ENCODE measurements at places on chromosomes 5 and 9. TPM values are rescaled to one million over a fixed set of nuclear protein-coding genes. Genes with fewer than 3 reads are reported as not detected.

The SPINK5 gene
- 4.3 TPM for total RNA-seq

The OR13C5 gene
- not detected for total RNA-seq

The IL7R gene
- 0.54 TPM for total RNA-seq

The RNF224 gene
- total RNA-seq, result not detected

The LHX3 gene
- not detected for total RNA-seq

The CARD9 gene
- total RNA-seq, result 0.41 TPM

The CATSPER3 gene
- total RNA-seq, result 0.33 TPM

The SLC22A5 gene
- total RNA-seq, result 1.2 TPM

The TSSK1B gene
- not detected for total RNA-seq

The JAKMIP2 gene
- total RNA-seq, result 4.3 TPM

DNA sequence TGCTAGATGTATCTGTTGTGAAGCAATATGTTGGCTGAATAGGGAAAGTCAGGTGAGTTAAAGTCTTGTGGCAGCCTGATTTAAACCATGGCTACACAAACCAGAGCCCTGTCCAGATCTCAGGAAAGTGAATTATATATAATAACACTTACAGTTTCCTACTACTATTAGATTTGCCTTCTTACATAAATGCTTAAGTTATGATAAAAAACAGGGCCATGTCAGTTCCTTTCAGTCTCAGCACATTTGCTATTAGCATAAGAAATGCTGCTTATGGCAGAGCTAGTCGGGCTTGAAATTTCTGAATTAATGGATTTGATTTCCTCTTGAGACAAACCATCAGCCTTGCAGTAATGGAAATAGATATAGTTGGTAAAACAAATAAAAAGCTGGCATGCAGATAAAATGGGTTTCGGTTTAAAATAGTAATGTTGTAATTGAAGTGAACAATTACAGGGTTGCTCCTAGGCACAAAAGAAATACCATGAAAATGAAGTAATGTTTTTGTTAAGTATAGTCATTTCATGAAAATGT, 664.2 kb upstream of the ZNF608 start:
- no peaks in the 10 kb centered on the region for H3K27me3 ChIP-seq
- H3K36me3 ChIP-seq, result no peaks in the 10 kb centered on the region
- H3K4me3 ChIP-seq, result no peak overlapping the region
- no peak for DNase-seq

GRCh38 chr9:76115982-76116646, 225.6 kb downstream of the PCSK5 start:
- H3K4me1 ChIP-seq, result no peaks in the 10 kb centered on the region
- no peak overlapping the region for H3K4me3 ChIP-seq
- H3K27ac ChIP-seq, result no peak overlapping the region
- no peaks in the 10 kb centered on the region for H3K27me3 ChIP-seq
- H3K36me3 ChIP-seq, result no peaks in the 10 kb centered on the region

GRCh38 chr5:139644646-139645429, 3.3 kb upstream of the CXXC5 start:
- H3K4me1 ChIP-seq, result peaks cover 33% of the 10 kb centered on the region
- no peak for DNase-seq
- peaks cover 15% of the 10 kb centered on the region for H3K27me3 ChIP-seq
- H3K36me3 ChIP-seq, result peaks cover 3% of the 10 kb centered on the region

GRCh38 chr5:141686648-141687416, 4.8 kb upstream of the ARAP3 start:
- H3K27ac ChIP-seq, result peak overlapping the region; percentile 69
- peak overlapping the region; percentile 7 for H3K4me3 ChIP-seq

- no peak overlapping the region for H3K4me3 ChIP-seq
- no peak overlapping the region for H3K27ac ChIP-seq
- DNase-seq, result no peak
- H3K4me1 ChIP-seq, result no peaks in the 10 kb centered on the region
Observed at GRCh38 chr5:96214442-96215197, 218.4 kb downstream of the PCSK1 start.

- no peaks in the 10 kb centered on the region for H3K36me3 ChIP-seq
- peaks cover 3% of the 10 kb centered on the region for H3K27me3 ChIP-seq
- no peak overlapping the region for H3K27ac ChIP-seq
- no peak overlapping the region for H3K4me3 ChIP-seq
- H3K4me1 ChIP-seq, result no peaks in the 10 kb centered on the region
Observed at GRCh38 chr9:272251-273213, 57.9 kb downstream of the DOCK8 start.

GRCh38 chr9:87276851-87277261, 220.8 kb upstream of the DAPK1 start:
- no peaks in the 10 kb centered on the region for H3K4me1 ChIP-seq
- no peak overlapping the region for H3K27ac ChIP-seq
- no peaks in the 10 kb centered on the region for H3K36me3 ChIP-seq
- DNase-seq, result no peak

GRCh38 chr9:77820293-77820954, 172.3 kb upstream of the GNA14 start:
- H3K27me3 ChIP-seq, result peaks cover 4% of the 10 kb centered on the region
- peaks cover 16% of the 10 kb centered on the region for H3K4me1 ChIP-seq
- no peak overlapping the region for H3K4me3 ChIP-seq
- DNase-seq, result no peak

DNA sequence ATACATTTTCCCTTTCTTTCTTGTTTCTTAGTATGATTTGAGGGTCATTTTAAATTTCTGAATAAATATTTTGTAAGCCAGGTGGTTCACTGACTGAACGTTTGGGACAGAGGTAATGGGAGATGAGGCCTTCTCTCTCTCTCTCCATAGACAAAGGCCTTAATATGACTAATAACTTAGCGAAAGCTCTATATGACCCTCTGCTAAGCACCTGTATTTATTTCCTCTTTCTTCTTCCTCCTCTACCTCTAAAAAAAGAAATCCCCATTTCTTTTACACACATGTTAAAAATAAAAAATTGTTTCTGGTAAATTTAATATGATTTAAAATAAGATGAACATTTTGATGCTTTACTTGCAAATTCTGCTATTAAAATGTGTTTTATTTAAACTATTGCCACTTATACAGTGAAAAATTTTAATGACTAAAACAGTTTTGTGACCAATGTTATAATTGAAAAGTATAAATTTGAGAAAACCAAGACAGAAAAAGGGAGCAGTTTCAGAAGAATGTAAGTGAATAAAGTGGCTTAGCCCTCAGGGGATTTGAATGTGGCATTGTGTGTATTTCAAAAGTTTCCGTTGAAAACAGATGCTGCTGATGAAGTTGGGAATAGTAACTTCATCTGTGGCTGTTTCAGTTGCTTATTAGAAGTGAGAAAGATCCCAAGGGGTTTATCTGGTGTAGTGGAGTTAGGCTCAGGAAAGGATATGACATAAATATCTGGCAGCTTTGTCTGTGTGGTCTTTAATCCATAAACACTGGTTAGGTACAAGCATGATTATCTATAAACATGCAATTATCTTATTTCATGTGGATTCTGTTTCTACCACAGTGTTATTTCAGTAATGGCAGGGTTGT, 128.6 kb upstream of the GRHPR start:
- no peak overlapping the region for H3K27ac ChIP-seq
- peaks cover 1% of the 10 kb centered on the region for H3K27me3 ChIP-seq

- peak overlapping the region; percentile 45 for H3K4me3 ChIP-seq
- peaks cover 84% of the 10 kb centered on the region for H3K4me1 ChIP-seq
Observed at GRCh38 chr5:149298842-149299404, 27.3 kb downstream of the AFAP1L1 start.

GRCh38 chr9:89446261-89446960, 51.5 kb downstream of the SEMA4D start:
- H3K27me3 ChIP-seq, result peaks cover 3% of the 10 kb centered on the region
- H3K4me3 ChIP-seq, result no peak overlapping the region
- DNase-seq, result no peak
- no peaks in the 10 kb centered on the region for H3K4me1 ChIP-seq
- H3K27ac ChIP-seq, result peak overlapping the region; percentile 32

DNA sequence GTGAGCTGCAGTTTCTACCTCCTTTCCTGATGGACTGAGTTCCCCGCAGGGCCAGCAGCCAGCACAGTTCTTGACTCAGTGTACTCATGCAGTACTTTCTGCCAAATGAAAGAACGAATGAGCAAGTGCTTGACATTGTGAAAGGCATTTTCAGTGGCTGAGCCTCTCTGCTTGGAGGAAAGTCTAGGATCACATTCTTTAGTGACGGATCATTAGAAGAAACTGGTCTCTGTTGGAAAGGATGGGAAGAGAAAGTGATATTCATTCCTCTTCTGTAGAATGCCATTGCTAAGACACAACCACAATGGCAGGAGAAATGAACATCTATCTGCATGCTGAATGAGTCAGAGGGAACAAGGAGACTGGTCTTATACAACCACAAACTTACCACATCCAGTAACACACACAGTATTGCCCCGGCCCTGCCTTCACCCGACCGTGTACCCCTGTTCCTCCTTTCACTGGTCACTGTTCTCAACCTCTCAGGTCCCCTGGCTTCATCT, 206.9 kb downstream of the CRB2 start:
- H3K4me3 ChIP-seq, result no peak overlapping the region
- peaks cover 1% of the 10 kb centered on the region for H3K27me3 ChIP-seq
- no peak overlapping the region for H3K27ac ChIP-seq
- no peaks in the 10 kb centered on the region for H3K4me1 ChIP-seq

GRCh38 chr9:95796029-95796428, 79.5 kb upstream of the ERCC6L2 start:
- H3K4me1 ChIP-seq, result peaks cover 8% of the 10 kb centered on the region
- no peak overlapping the region for H3K27ac ChIP-seq
- H3K4me3 ChIP-seq, result no peak overlapping the region
- no peak for DNase-seq

DNA sequence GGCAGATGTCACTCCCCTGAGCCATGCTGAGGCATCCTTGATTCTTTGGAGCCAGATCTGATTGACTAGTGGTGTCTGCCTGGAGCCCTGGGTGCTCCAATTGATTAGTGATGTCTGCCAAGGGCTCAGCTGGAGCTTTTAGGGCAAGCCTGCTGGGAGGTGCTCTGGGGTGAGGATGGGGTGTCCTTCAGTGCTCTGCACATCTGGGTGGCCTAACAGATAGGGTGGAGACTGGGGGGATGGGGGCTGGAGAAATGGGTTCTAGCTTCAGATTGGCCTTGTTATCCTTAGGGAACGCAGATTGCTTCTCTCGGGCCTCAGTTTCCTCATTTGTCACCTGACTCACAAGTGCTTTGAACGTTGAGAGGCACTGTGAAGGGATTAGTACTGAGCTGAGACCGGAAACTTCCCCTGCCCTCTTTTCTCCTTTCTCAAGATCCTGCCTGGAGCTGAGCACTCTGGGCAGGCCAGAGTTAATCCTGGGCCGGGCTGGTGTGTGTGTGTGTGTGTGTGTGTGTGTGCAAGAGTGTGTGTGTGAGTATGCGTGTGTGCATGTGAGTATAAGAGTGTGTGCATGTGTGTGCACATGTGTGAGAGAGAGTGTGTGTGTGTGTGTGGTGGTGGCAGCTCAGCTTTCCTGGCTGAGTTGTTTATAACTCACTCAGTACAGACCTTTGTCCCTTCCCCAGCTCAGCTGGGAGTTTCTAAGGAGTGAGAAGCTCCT, 5.6 kb upstream of the IER5L start:
- peaks cover 9% of the 10 kb centered on the region for H3K36me3 ChIP-seq
- no peak overlapping the region for H3K4me3 ChIP-seq
- H3K27me3 ChIP-seq, result peaks cover 18% of the 10 kb centered on the region
- DNase-seq, result no peak
- H3K4me1 ChIP-seq, result peaks cover 11% of the 10 kb centered on the region
- no peak overlapping the region for H3K27ac ChIP-seq

GRCh38 chr5:149646564-149646963, 65.3 kb downstream of the ARHGEF37 start:
- peaks cover 3% of the 10 kb centered on the region for H3K27me3 ChIP-seq
- no peaks in the 10 kb centered on the region for H3K36me3 ChIP-seq
- H3K4me1 ChIP-seq, result no peaks in the 10 kb centered on the region

DNA sequence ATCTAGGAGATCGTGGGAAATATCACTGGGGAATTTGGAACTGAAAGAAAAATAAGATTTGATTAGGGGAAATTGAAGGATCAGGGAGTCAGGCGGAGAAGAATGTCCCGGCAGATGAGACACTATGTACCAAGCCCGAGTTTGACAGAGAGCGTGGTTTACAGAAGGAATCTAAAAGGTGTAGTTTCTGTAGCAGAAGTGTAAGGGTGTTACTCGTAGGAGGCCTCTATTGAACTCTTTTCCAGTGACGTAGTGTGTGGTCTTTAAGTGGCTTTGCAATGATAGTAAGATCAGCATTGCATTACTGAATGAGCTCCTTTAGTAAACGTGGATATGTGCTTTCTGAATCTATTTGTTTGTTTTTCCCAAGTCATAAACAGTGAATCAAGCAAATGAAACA, 59.3 kb upstream of the CDKN2B start:
- H3K4me1 ChIP-seq, result no peaks in the 10 kb centered on the region
- peaks cover 3% of the 10 kb centered on the region for H3K27me3 ChIP-seq
- H3K4me3 ChIP-seq, result no peak overlapping the region
- no peak for DNase-seq

GRCh38 chr5:141402553-141403243, at the start of gene PCDHGA9:
PCDHGA9 (plus strand) TSS chr5:141402778; CDS start chr5:141402953, 175 bp downstream.
- peaks cover 2% of the 10 kb centered on the region for H3K27me3 ChIP-seq
- H3K4me1 ChIP-seq, result peaks cover 7% of the 10 kb centered on the region
- H3K4me3 ChIP-seq, result peak within 1 kb of the TSS; percentile 26
- H3K36me3 ChIP-seq, result peaks cover 40% of the 10 kb centered on the region
- no peak within 1 kb of the TSS for H3K27ac ChIP-seq
- no peak for DNase-seq

- peaks cover 4% of the 10 kb centered on the region for H3K36me3 ChIP-seq
- H3K27ac ChIP-seq, result peak overlapping the region; percentile 52
- peaks cover 7% of the 10 kb centered on the region for H3K4me1 ChIP-seq
Observed at GRCh38 chr9:133492061-133493021, 13.4 kb upstream of the SLC2A6 start.

DNA sequence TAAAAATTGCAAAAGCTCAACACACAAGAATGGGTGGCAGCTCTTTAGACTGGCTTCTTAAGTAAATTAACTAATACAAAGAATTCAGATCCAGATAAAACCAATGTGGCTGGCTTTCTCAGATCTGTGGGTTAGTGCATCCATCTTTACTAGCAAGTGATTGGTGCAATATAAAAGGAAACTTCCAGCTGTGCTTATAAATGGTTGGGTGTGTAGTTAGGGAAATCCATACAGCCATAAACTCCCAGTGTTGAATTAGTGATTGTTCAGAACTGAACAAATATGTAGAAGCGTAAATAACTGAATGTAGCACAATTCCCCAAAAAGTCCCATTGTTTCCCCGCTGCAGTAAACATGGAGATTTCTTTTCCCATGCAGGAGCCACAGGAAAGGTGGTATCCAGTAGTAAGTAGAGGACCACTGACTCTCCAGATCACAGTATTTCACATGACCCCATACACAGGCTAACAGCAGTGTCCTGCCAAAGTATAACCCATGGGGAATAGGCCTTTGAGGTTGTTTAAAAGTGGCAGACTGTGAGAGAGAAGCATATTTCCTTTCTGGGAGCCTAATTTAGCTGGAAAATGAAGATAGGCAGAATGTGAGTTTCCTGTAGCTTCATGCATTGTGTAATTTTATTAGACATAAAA, 173.1 kb upstream of the SLC12A2 start:
- no peak overlapping the region for H3K27ac ChIP-seq
- H3K4me3 ChIP-seq, result no peak overlapping the region
- no peak for DNase-seq
- peaks cover 7% of the 10 kb centered on the region for H3K4me1 ChIP-seq
- peaks cover 2% of the 10 kb centered on the region for H3K27me3 ChIP-seq
- no peaks in the 10 kb centered on the region for H3K36me3 ChIP-seq

GRCh38 chr9:114395334-114395617, 7.5 kb upstream of the AKNA start:
- no peak overlapping the region for H3K4me3 ChIP-seq
- DNase-seq, result no peak
- no peaks in the 10 kb centered on the region for H3K36me3 ChIP-seq
- H3K4me1 ChIP-seq, result peaks cover 26% of the 10 kb centered on the region
- H3K27ac ChIP-seq, result no peak overlapping the region
- H3K27me3 ChIP-seq, result peaks cover 8% of the 10 kb centered on the region

Measured in endothelial cell (in vitro differentiated cells).